ENCODE measurements at places on chromosomes 13 and 19.
A peak's percentile ranks its signal among the peaks of the same experiment; 100 is the strongest.

DNA sequence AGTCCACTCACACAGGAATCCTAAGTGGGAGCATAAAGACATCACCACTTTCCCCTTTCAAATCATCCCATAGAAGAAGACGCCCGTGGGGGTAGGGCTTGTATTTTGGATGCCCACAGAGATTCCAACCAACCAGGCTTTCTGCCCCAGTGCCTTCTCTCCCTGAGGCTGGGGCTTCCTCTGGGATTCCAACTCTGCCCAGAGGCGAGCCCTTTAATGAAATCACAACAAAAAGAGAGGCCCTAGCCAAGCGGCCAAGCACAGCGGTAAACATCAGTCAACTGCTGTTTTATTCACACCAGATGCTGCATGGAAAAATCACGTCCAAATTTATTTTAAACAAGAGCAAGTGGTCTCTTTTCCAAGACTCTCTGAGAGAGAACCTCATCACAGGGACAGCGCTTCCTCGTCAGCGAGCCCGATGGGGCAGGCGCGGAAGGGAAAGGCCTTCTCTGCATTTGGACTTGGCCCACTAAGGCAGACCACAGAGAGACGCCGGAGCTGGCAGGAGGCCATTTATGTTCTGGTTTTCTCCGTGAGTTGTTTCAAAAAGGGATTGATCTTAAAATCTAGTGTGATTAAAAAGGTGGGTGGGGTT is 31.5 kb downstream of the ADPRHL1 start:
- no peak for DNase-seq

GRCh38 chr13:80585531-80585930 is 244.6 kb upstream of the SPRY2 start:
- DNase-seq, result no peak

DNA sequence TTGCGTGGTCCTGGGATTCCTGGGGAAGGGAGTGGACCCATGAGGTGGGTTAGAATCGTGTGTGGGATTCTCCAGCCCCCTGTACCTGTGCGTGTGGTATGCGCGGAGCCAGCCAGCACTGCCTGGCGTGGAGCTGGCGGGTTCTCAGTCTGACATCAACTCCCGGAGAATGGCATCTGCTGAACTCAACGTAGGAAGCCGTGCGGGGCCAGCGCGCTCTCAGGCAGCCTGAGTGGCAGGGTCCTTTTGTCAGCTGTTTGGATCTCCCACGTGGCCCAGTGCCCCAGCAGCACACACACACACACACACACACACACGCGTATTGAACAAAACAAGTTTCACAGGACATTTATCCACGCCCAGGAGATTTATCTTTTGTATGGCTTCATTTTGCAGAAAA is 28.1 kb downstream of the ATP4B start:
- no peak for DNase-seq

DNA sequence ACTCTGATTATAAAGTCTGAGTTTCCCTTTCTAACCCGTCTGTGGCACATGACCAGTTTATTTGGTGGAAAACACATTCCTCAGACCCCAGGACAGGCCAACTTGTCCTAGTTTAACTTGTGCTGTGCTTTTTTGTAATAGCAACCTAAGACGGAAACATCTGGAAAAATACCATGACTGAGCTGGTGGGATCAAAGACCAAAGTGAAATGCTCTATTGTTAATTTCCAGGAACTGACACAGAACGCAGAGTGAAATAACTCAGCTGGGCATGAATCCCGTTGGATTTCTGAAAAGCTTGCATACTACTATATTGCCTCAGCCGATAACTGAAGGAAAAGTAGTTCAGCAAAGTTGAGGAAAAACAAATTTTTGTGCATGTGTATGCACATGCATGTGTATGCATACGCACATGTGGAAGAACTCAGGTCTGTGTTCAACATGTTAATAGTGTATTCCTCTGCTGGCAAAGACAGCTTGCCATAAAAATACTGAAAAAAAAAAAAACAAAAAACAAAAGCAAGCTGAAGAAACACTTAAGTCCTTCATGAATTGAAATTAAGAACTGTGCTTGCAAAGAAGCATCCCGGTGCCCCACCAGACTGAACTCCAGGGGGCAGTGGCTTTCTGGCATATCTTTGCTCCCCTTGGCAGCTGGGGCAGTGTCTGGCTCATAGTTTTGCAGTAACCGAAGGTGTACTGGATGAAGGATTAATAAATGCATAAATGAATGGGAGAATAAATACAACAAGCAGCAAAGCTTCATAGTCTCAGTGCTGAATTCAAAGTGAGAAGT is 187.8 kb downstream of the LHFPL6 start:
- no peak for DNase-seq

GRCh38 chr13:23915308-23915707 is 18.0 kb upstream of the C1QTNF9B start:
- DNase-seq, result no peak

DNA sequence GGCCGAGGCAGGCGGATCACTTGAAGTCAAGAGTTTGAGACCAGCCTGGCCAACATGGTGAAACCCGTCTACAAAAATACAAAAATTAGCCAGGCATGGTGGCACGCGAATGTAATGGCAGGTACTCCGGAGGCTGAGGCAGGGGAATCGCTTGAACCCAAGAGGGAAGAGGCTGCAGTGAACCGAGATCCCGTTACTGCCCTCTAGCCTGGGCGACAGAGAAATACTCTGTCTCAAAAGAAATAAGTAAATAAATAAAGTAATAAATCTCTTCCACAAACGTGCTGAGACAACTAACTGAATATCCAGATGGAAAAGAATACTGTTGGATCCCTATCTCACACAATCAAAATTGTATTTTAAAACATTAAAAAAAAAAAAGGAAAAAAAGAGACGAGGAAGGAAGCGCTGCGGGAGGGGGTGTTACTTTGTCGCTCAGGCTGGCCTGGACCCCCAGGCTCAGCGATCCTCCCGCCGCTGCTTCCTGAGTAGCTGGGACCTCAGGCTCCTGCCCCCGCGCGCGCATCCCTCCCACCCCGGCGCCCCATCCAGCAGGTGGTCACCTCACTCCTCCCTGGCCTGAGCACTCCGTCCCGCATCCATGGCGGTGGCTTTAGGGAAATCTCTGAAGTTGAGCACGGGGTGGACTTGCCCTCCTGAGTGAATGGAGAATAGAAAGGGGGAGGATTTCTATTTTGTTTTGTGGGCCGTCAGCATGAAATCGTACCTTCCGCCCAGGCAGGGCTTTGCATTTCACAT is 628 bp upstream of the ZNF813 start:
- peak; percentile 8 for DNase-seq

- no peak for DNase-seq
Measured at GRCh38 chr13:102277286-102277685, 124.6 kb downstream of the FGF14 start.

DNA sequence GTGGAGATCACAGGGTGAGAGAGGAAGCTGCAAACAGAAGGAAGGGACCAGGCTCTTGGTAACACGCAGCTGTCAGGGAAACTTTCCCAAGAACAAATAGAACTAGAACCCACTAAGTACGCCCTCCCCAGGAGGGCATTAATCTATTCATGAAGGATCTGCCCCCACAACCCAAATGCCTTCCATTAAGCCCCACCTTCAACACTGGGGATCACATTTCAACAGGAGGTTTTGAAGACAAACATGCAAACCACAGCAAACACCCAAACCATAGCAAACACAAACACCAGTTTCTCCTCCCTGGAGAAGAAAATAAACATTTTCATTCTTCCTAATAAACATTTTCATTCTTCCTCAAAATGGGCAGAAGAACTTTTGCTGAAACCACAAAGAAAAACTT is 329.6 kb downstream of the EFNB2 start:
- no peak for DNase-seq

DNA sequence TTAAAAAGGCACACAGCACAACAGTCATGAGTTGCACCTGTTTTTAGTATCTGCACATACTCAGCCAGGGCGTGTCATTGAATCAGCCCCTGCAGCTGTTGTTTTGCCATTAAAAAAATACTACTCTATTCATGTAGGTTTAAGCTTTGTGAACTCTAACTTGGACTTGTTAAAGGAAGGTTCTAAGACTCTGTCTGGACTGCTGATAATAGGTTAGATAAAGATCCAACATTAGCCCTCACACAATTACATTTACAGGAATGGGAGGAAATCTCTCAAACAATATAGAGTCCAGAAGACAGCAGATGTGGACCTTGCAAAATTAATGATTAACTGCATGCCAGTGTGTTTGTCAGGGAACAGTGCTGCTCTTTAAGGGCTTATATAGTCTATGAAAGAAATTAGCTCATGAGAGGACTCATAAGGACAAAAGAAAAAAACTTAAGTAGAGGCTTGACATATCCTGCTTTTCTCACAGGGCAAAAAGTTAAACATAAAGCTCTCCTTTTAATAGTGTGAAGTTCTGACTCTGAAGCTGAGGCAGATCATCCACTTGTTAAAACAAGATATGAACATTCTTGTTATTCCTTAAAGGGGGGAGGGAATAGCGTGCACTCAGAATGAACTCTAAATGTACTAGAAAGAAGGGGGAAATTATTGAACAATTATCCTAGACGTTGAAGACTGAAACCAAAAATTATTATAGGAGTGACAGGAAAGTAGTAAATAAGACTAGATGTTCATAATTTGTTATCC is 243.6 kb downstream of the NDFIP2 start:
- no peak for DNase-seq

- DNase-seq, result no peak
Measured at GRCh38 chr19:54319049-54319448, 6.1 kb upstream of the LILRA5 start.

DNA sequence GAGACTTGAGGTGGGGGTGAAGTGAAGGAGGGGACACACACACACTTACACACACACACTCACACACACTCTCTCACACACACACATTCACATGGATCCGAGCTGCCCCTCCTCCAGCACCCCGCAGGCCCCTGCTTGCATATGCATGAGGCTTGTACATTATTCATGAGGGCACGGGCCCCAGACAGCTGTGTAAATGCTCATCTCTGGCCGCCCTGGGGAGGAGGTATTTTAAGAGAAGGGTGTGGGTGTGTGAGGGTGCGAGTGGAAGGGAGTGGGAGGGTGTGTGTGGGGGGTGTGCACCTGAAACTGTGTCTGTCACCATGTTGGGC is 2.4 kb downstream of the NCAN start:
- no peak for DNase-seq

- no peak for DNase-seq
Measured at GRCh38 chr13:83085186-83085900, 796.9 kb downstream of the SLITRK1 start.

DNA sequence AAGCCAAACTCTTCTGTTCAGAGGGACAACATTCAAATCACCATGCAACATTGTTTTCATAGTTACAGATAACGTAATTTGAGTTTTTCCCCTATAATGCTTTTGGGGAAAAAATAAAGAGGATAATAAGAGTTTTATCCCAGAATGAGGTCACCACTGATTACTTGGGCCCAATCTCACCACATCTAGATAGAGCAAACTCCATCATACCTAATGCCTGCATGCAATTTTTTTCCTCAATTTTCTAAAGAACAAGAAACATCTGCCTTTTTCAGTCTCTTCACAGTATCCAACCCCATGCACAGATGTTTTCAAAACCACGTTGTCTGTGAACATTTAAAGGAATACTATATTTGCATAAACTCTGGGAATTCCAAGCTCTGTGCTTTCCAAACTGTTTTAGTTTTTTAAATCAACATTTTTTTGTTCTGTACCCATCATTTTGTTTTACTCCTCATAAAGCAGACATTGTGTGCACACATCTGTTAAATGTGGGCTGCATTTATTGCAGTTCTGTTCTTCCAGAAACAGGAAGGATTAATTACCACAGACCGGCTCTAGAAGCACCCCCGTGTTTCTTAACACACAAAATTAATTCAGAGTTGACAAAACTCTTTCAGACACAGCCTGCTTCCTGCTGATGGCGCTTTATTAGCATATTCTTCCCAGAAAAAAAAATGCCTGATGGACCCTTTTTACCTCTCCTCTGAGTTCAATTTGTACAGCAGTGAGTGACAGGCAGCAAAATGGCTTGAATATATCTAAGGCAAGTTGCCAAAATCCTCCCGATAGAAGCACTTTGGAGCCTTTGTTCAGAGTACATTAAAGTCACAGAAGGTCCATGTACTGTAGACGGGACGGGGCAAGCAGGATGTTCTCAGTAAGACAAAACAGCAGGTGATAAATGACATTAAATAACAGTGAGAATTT is 1171.9 kb downstream of the EFNB2 start:
- no peak for DNase-seq

DNA sequence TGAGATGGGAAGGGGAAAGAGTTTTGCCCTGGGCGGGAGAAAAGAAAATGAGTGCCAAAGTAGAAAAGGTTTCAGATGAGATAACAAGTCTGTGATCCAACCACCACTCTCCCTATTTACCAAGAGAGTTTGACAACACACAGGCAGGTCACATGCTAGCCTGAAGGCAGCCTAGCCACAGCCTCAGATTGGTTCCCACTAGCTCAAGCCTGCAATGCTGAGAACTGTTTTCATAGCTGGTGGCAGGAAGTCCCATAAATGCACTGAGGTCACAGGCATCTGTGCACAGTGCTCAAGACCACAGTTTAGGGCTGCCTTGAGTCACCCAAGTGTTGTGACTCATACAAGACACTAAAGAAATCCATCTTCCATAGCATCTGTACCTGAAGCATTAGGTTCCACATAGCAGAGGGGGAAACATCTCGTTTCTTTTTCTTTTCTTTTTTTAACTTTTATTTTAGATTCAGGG is 18.5 kb upstream of the POP4 start:
- peak; percentile 8 for DNase-seq

Measured in T-helper 2 cell (primary cell).